AG09319 (cell line): ENCODE measurements at places on chromosomes 11 and 22.

DNA sequence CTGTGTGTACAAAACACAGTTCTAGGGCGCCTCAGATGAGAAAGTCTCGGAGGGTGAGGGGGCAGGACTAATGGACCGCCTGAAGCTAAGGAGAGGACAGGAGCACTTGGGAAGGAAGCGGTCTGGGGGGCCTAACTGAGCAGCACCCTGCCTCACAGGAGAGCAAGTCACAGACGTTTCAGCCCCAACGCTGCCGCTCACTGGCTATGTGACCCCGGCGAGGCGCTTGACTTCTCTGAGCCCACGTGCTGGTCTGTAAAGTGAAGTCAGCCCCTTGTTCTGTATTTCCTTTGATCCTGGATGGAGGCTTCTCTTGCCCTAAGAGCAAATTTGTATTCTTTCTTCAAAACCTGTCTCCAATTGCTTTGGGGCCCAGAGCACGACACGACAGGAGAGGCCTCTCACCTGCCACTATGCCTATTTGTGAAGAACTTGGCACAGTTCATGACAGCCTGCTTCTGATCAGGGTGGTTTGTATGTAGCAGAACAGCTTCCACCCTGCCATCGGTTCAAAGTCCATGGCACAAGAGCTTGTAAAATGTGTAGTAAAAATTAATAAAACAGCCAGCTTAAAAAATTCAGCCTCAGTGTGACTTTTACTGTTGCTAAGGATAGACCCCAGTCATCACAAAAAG is 59.1 kb downstream of the WNT11 start:
- DNase-seq, result no peak

DNA sequence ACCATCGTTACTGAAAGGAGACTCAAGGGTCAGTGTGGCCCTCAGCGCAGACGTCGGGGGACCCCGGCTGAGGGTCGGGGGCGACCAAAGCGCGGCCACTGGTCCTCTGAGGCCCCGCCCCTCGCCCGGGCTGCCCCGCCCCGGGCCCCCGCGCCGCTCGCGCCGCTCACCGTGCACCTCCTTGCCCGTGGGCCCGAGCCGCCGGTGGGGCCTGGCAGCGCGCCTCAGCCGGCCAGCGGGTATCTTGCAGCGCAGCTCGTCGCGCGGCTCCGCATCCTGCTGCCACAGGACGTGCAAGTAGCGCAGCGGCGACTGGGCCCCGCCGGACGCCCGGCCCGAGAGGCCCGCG is 419 bp downstream of the ANKRD54 start:
- no peak for DNase-seq

- DNase-seq, result no peak
These were observed 27.9 kb upstream of the GRK3 start for GRCh38 chr22:25536589-25536988.

GRCh38 chr11:31619980-31620379 is 110.4 kb downstream of the ELP4 start:
- no peak for DNase-seq

DNA sequence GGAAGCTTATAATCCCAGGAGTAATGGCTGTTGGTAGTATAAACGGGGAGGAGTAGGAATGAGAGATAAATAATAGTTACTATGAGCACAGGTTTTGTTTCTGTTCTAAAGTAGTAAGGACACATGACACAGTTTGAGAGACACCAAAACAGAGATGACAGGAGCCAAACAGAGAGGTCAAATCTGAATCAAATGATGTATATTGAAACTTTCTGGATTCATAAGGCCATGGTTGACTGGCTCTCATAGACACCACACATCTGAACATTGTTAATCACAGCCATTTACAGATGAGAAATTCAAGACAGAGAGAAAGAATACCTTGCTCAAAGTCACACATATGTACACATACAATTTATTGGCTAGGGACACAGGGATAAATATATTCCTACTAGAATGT is 63.4 kb upstream of the UCP3 start:
- no peak for DNase-seq

GRCh38 chr11:34600339-34601084 is 20.4 kb upstream of the EHF start:
- DNase-seq, result no peak

- DNase-seq, result no peak
These were observed 96.3 kb upstream of the RAB1B start for GRCh38 chr11:66172146-66172545.

GRCh38 chr11:27089746-27090145 is 49.1 kb downstream of the BBOX1 start:
- DNase-seq, result no peak

DNA sequence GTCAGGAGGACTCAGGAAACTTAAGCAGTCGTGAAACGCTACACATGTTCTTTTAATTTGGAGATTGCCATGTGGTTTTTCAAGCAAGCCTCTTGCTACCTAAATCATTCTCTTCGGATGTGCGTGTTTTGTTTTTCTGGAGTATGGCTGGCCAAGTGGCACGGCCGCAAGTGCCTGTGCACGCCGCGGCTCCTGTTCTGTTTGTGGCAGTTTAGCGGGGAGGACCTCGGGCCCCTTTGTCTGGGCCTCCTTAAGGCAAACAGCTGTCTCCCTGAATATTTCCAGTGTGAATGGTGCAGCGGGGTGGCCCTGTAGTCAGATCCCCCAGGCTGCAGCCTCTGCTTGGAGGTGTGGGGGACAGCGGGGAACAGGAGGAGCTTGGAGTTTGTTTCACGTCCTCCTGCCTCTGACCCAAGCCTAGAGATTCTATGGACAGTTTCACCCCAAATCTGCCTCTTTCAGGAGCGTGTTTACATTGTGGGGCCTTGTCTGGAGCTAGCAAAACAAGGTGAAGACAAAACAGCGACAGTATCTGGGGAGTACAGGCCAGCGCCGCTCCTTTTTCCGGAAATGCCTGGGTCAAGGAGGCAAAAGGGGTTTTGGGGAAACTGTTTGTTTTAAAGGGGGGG is 1.3 kb downstream of the LRP5 start:
- DNase-seq, result peak; percentile 52

DNA sequence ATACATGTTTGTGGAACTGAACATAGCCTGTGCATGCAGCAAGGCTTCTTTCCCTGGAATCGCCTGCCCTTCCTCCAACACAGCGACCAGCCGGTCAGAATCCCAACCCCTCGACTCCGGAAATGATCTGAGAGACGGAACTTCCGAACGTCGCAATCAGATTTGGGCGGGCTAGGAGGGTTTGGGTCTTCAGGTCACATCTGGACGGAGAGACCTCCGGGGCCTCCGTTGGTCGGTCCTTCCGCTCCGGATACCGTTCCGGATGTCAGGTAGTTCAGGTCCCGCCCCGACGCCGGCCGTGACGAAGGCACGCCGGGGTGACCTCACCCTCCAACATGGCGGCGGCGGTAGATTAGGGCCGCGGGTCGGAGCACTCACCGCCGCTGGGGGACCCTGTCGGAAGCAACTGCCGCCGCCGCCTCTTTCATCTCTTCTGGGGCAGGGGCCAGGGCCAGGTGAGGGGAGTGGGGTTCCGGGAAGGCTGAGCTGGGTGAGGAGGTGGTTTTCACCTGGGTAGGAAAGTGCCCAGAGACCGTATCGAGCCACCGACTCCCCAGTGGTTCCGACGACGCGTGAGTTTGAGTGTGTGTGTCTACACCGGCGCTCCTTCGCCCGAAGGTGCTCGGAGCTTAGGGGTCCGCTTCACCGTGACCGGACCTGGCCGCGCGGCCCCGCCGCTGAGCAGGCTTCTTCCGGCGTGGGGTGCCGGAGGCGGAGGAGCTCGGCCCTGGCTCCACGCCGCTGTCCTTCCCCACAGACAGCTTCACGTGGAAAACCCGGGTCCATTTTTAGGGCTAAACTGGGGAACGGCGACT is at the start of gene BCL2L13:
TSS of gene BCL2L13 (plus strand) at position 326 of the 815 bp plus-strand sequence. CDS start 16,955 bp downstream, outside the sequence.
- DNase-seq, result peak; percentile 69

GRCh38 chr11:34605481-34606325 is 15.2 kb upstream of the EHF start:
- DNase-seq, result no peak

GRCh38 chr11:11416502-11416901 is 63.5 kb upstream of the CSNK2A3 start:
- DNase-seq, result no peak

- DNase-seq, result no peak
These were observed 39.7 kb upstream of the SUSD2 start for GRCh38 chr22:24141586-24141985.

- no peak for DNase-seq
These were observed 59.4 kb downstream of the DDI1 start for GRCh38 chr11:104095791-104096190.

DNA sequence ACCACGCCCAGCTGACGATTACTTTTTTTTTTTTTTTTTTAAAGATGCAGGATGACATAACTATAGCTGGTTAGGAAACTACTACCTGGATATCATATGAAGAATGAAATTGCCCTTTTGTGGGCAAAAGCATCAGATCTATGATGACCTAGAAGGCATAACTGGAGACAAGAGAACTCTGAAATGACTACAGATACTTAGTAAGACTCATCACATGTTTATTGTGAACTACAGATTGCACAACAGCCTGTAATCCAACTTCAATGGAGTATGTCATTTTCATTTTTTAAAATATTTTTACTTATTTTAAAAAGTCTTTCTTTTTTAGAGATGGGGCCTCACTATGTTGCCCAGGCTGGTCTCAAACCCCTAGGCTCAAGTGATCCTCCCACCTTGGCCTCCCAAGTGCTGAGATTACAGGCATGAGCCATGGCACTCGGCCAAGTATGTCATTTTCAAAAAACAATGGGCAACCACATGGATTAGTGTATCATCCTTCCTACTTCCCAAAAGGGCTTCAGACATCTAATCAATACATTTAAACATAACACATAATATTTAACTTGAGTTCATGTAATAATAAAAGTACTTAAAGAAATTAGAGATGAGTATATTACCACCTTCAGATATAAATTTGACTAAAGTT is 3.3 kb downstream of the MTMR2 start:
- no peak for DNase-seq

DNA sequence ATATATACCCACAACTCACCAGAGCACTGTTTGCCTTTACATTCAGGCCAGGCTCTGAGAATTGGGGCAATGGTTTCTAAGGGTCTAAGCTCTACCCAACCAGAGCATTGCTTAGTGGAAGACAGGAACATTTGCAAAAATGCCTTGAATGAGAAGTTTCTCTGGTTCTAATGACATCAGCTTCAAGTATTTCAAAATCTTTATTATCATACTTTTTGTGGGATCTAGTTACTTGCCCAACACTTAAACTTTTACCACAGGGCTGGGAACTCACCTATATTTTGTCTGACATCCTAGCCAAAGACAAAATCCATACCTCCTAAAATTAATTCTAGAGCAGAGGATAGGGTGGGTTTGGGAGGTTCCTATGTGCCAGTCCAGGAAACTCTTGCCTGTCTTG is 51.5 kb downstream of the INSC start:
- DNase-seq, result no peak

- DNase-seq, result no peak
These were observed 96.7 kb downstream of the RPS6KA4 start for GRCh38 chr11:64455456-64456261.

DNA sequence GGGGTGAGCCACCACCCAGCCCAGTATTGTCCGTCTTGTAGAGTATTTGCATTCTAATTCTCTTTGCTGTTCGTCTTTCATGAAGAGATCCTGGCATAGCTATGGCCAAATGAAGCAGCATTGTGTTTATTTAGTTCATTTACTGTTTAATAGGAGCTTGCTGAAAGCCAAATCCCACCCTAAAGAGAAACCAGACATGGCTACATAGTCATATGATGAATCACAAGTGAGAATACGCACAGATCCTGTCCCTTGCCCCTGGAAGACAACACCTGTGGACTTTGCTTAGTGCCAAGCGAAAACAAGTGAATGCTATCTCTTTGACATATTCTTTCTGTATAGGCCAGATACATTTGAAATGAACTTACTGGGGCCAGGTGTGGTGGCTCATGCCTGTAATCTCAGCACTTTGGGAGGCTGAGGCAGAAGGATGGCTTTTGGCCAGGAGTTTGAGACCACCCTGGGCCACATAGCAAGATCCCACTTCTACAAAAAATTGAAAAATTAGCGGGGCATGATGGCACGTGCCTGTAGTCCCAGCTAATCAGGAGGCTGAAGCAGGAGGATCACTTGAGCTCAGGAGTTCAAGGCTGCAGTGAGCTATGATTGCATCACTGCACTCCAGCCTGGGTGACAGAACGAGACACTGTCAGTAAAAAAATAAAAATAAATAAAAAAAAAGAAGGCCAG is 5.1 kb upstream of the ARFGAP3 start:
- no peak for DNase-seq

DNA sequence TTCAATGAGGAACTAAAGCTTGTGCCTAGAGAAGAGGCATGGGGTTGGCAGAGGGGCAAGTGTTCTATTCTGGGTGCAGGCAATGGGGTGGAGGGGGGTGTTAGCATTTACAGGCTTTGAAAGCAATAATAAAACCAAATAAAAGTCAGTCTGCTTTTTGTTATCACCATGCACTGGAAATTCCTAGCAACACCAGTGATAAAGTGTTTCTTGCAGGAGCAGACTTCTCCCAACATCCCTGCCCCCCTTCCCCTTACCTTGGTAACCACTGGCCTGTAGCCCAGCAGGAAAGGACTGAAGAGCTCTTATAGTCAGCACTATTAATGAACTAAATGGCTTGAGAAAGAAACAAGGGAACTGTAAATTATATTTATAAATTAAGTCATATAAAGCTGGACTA is 65.2 kb upstream of the SESN3 start:
- no peak for DNase-seq
